Activated CD8-positive, alpha-beta memory T cell treated with anti-CD3 and anti-CD28 coated beads, Interleukin-2, amount 10 ng/mL, durations not matched to agents 7 days and 5 days (primary cell): ENCODE measurements at places on chromosomes 1 and 21. TPM values are rescaled to one million over a fixed set of nuclear protein-coding genes. Genes with fewer than 3 reads are reported as not detected.

Gene NES
- total RNA-seq = not detected

Gene SLFNL1
- total RNA-seq = 0.12 TPM

Gene SPRR4
- not detected for total RNA-seq

Gene RIMKLA
- 1.3 TPM for total RNA-seq

Gene CHI3L1
- total RNA-seq = not detected

DNA sequence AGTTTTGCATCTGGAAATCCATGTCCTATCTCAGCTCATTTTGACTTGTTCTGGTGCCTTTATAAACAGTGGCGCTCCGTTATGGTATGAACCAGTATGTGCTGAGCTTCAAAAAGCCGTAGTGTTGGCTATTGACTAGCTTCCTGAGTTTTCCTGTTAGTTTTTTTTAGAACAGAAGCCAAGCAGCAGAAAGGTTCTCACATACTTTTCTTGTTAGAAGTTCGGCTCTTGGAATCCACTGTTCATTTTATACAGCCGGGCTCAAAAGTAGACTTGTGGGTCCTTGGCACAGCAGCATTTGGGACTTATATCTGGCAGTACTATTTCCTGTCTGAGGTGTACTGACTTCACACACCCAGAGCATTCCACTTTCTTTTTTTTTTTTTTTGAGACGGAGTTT lies 63.8 kb downstream of the TBCE start:
- no peak for DNase-seq

DNA sequence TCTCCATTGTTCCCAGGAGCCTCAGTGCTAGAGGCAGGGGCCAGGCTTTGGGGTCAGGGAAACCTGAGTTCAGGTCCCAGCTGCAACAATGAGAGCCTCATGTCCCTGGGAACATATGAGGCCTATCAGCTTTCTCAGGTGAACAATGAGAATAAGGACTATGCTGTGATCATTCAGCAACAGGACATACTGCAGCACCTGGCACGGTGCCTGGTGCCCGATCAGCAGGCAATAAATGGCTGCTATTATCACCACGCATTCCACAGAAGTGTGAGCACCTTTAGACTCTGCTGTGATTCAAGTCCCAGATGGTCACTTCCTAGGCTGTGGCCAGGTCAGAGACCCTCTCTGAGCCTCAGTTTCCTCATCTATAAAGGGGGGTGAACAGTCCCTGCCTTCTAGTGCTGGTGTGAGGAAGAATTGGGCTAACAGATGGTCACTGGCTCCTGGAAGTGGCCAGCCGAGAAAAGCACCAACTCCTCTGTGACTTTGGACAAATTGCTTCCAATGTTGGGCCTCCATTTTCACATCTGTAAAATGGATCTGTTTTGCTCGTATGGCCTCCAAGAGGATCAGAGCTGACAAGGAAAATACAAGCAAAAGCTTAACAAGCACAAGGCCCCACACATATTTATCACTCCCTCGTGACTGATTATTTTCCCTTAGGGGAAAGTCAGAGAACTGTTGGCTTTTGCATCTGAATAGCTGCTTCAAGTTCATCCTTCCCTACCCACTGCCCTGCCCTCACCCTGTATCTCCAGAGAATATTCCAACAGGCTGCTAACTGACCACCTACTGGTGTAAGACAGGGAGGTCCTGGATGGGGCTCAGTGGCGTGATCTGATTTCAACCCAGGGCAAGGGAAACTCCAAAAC lies 1.1 kb downstream of the SLC5A9 start:
- DNase-seq = no peak

DNA sequence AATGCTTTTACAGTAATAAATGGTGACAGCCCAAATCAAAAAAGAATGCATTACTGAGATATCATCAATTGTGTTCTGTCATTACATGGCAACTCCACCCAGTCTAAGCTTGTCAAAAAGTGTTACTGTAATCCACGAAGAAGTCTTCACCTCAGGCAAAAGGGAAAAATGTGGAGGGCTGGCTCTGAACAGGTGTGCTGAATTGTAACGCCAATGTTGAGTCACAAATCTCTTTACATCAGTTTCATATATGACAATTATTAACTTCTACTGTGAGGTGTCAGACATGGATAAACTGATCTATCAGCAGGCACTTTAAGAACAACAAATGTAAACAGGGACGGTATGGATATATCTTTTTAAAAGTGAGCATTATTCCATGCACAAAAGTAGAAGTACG lies 98.5 kb upstream of the DMRTA2 start:
- DNase-seq = no peak
